ENCODE measurements at places on chromosomes 16 and 17. TPM values are rescaled to one million over a fixed set of nuclear protein-coding genes. Genes with fewer than 3 reads are reported as not detected.

DNA sequence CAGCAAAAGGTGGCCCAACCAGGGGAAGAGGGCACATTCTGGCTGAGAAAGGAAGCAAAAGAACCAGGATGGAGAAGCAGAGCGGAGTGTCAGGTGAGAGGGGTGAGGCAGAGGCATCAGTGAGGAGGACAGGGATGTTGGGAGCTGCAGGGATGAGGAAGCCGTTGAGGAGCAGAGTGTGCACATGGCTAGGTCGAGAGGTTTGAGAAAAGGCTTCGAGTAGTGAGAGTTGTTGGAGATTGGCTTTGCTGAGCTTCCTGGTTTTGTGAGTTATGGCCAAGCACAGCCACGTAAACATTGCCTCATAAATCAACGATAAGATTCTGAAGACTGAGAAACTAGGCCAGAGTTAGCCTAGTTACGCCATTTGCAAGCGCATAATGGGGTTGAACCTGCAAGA, 26.9 kb downstream of the DNAH2 start:
- no peak for DNase-seq

DNA sequence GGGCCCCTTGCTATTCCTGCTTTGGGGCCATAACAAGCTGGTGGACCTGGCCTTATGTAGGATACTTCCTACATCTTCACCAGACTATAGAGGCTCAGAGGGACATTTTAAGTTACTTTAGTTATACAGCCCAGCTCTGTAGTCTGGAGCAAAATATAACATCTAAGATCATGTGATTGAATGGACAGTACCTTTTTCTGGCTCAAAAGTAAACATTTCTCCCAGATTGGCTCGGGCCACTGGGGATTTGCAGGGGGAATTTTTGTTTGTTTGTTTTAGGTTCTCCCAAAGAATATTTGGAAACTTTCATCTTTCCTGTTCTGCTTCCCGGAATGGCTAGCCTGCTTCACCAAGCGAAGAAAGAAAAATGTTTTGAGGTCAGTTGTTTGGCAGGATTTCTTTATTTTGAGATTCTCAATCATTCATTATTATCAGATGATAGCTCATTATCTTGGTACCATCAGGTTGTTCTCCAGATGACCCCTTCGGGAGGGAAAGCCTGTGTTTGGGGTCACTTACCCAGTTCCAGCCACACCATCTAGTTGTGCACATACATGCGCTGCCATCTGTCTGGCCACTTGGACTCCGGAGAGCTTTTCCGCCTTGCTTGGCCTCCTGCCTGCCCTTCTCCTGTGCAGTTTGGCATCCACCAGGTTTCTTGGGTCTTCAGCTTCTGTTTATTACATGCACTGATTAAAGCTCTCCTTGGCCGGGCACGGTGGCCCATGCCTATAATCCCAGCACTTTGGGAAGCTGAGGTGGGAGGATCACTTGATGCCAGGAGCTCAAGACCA, 17.2 kb downstream of the IQCK start:
- DNase-seq: no peak

GRCh38 chr17:5354310-5354709, 65.2 kb downstream of the NUP88 start:
- no peak for DNase-seq

GRCh38 chr16:28935924-28936783, 4.4 kb downstream of the CD19 start:
- peak; percentile 88 for DNase-seq

DNA sequence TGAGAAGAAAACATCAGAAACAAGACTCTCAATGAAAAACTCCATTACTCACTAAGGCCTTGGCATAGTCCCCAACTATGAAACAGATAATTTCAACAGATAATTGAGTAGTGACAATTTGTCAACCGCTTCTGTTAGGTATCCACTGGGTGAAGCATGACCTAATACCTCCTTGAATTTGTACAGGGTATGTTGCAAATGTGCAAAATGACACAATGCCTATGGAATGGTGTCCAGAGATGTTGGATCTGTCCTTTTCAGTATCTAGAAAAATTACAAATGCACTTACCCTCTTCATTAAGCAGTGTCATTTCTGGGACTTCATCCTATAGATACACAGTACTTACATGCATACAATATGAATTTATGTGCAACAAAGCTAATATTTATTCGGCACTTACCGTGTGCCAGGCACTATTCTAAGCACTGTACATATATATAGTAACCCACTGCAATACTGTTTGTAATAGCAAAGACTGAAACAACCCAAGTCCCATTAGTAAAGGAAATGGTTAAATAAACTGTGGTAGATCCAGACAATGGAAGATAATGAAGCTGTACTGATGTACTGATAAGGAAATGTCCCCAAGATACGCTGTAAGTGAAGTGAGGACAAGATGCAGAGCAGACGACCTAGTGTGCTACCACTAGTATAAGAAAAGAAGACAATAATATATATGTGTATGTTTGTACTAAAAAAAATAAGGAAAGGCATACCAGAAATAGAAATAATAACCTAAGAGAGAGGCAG, 21.4 kb upstream of the SLC6A4 start:
- no peak for DNase-seq

KDM8 gene
- 14.8 TPM for total RNA-seq

DNA sequence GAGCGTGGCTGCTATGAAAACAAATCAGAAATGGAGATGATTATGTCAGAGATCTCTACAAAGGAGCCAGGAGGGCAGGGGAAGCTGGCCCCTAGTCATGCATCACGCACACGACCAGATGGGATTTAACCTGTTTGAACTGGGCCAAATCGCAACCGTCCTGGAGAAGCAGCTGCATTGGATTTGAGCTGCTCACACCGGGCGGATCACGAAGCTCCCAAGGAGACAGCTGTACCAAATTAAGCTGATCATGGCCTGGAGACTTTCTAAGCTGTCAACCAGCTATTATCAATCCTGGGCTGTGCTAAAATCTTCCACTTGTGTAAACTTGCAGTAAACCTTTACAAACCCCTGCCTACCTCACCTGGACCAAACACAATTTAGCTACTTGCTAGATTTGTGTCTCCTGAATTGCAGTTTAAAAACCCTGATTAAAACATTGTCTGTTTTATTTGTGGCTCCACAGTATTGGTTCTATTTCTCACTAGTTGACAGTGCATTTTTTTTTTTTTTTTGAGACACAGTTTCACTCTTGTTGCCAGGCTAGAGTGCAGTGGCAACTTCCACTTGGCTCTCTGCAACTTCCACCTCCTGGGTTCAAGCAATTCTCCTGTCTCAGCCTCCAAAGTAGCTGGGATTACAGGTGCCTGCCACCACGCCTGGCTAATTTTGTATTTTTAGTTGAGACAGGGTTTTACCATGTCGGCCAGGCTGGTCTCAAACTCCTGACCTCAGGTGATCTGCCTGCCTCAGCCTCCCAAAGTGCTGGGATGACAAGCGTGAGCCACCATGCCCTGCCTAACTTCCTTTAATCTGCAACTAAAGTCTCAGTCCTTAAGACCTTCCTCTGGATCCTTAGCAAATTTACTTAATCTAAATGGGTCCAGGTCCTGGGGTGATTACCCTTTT, 98.3 kb upstream of the GRIN2A start:
- DNase-seq: no peak

SLC16A6 gene
- total RNA-seq: 0.49 TPM

- DNase-seq: no peak
Observed at GRCh38 chr16:74226338-74226954, 70.2 kb upstream of the PSMD7 start.

- no peak for DNase-seq
Observed at GRCh38 chr16:13756411-13757140, 163.4 kb upstream of the ERCC4 start.

- DNase-seq: no peak
Observed at GRCh38 chr16:26795184-26795583, 271.5 kb upstream of the C16orf82 start.

- no peak for DNase-seq
Observed at GRCh38 chr17:50381260-50381815, 8.3 kb downstream of the EME1 start.

HOXB9 gene
- total RNA-seq: 0.26 TPM

TP53TG3B gene
- not detected for total RNA-seq

GRCh38 chr16:19578378-19578971, 23.0 kb downstream of the VPS35L start:
- DNase-seq: no peak

DNA sequence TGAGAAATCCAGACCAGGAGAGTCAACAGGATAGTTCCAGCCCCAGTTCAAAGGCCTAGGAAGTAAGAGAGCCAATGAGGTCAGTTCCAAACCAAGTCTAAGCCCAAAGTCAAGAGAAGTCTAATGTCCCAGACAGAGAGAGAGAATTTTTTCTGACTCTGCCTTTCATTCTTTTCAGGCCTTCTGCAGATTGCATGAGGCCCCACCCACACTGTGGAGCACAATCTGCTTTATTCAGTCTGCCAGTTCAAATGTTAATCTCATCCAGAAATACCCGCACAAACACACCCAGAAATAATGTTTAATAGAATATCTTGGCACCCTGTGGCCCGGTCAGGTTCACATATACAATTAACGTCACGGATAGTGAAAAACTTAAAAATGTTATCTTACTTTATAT, 962.4 kb upstream of the SOX9 start:
- DNase-seq: no peak

GRCh38 chr16:25033852-25034251, 18.7 kb upstream of the ARHGAP17 start:
- DNase-seq: no peak

GRCh38 chr17:57330587-57330986, 74.3 kb downstream of the MSI2 start:
- no peak for DNase-seq

DNA sequence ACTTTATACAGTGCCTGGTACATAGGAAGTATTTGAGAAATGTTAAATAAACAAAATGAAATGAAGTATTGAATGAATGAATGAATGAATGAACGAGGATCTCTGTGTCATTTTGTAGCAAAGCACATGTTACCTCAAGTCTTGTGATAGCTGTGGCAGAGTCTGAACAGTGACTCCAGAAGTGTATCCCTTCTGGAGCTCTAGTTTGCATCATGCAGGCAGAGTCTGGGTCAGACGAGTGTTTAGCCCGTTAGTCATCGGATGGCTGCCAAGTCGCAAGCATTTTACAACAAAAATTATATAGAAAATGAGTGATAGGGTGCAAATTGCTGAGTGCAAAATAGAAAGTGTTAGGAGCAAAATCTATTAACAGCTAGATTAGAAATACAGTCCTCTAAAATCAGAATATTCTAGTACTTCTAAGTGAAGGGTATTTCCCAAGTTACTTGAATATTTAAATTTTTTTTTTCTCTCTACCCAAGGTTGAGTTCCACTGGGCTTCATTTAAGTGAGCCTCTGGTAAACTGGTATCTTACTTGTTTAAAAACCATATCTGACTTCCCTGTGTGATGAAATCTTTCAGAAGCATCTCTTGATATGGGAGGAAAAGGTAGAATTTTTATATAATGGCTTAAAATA, 113.3 kb downstream of the FTO start:
- no peak for DNase-seq

DNA sequence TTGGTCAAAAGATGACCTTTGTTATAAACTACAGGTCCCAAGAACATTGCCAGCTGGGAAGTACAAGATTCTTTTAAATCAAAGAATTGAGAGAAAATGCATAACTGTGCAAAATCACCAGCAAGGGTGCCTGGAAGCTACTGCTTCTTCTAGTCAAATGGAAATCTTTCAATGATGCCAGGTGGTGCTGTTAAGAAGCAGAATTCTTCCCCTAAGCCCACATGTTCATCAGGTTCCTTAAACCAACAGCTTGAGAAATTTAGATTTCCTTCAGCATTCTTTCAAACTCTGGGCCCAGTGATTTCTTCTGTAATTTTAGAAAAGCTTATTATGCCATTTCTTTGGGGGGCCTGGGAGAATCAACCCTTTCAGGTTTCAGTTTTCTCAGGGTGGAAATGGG, 207.8 kb upstream of the WSCD1 start:
- DNase-seq: no peak

DNA sequence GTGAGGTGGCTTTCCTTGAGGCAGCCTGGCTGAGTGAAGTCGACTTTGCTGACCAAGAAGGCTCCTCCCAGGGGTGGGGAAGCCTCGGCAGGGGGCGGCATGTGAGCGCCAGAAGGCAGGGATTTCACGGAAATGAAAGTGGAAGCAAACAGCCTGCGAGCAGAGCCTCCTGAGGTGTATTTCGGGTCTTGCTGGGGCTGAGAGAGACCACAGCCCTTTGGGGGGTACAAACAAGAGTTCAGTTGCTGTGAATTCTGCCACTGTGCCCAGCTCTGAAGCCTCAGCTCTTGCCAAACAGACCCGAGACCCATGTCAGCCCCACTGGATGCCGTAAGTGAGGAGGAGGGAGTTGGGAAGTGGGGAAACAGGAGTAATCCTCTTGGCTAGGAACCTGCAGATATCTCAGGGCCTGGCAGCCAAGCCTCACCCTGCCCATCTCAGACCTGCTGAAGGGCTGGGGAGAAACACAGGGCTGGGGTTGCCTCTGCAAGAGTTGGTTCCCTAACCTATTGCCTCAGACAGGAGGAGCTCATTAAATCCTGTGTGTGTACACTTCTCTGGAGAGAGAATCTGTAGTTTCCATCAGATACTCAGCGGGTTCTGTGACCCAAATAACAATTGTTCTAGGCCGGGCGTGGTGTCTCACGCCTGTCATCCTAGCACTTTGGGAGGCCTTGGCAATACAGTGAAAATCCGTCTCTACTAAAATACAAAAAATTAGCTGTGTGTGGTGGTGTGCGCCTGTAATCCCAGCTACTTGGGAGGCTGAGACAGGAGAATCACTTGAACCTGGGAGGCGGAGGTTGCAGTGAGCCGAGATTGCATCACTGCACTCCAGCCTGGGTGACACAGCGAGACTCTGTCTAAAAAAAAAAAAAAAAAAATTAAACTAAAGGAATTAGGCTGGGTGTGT, at the start of gene IFI35:
IFI35 (plus strand) TSS at position 146 of the 913 bp plus-strand sequence; CDS start at position 310, 164 bp downstream.
- peak; percentile 88 for DNase-seq

DNA sequence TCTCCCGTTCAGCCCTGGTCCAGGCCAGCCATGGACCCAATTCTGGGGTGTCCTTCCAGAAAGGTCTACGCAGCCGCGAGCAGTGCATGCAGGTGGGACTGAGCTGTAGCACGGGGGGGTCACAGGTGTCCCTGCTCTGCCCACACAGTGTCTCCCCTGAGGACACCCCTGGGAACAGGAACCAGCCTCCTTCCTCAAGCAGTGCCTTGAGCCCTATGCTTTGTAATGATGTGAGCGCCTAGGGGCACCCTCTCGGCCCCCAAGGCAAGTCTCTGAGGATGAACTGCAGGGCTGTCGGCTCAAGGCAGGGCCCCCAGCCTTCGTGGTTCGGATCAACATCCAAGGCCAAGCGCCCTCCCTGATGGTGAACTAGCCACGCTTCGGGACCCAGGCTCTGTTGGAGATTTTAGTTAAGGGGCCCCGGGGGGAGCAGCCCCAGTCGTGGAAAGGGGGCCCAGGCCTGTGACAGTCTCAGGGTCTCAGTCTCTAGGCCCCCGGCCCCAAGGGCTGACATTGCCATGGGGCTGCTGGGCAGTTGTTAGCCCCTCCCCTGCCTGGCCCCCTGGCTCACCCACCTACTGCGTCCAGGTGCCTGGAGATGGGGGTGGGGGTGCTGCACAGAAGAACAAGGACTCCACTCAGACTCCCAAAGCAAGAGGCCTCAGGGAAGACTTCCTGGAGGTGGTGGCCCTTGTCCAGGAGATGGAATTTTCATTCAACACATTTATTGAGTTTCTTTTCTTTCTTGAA, 2.3 kb downstream of the IL17C start:
- no peak for DNase-seq

GRCh38 chr17:57096472-57097202, 11.6 kb downstream of the AKAP1 start:
- no peak for DNase-seq

- DNase-seq: peak; percentile 92
Observed at GRCh38 chr16:8621572-8622314, at the start of gene METTL22. METTL22 (plus strand) TSS chr16:8621698; CDS start chr16:8625666, 3,968 bp downstream.

GRCh38 chr17:82346342-82347300, 12.4 kb upstream of the TEX19 start:
- DNase-seq: no peak

Measured in mucosa of gallbladder (tissue), 1 donor.